Thyroid gland (tissue), 4 donors: ENCODE measurements at places on chromosomes 1 and 21. TPM values are rescaled to one million over a fixed set of nuclear protein-coding genes. Genes with fewer than 3 reads are reported as not detected.

The PROK1 gene
- not detected for total RNA-seq

The PPIAL4G gene
- total RNA-seq = 0.11 TPM

The TMPRSS15 gene
- total RNA-seq = not detected

The KCNK1 gene
- total RNA-seq = 8.2 TPM

The TPTE gene
- total RNA-seq = not detected

The TFAP2E gene
- total RNA-seq = 0.81 TPM

The PGLYRP4 gene
- not detected for total RNA-seq

The OR10T2 gene
- total RNA-seq = not detected

The CD1D gene
- 2.8 TPM for total RNA-seq

The TRPM2 gene
- 0.78 TPM for total RNA-seq
